ENCODE measurements at places on chromosomes 7 and 10.

DNA sequence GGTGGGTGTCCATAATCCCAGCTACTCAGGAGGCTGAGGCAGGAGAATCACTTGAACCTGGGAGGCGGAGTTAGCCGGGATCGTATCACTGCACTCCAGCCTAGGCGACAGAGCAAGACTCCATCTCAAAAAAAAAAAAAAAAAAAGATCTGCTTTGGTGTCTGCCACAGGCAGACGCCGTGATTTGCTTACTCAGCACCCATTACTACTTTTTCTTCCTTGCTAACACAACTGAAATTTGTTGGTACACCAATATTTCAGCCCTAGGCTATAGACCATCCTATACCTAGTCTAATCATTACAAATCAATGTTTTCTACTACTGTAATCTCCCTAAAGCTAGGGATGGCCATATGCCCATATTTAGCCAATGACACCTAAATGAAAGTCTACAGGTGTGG is 53.5 kb upstream of the PARD3 start:
- DNase-seq = no peak

DNA sequence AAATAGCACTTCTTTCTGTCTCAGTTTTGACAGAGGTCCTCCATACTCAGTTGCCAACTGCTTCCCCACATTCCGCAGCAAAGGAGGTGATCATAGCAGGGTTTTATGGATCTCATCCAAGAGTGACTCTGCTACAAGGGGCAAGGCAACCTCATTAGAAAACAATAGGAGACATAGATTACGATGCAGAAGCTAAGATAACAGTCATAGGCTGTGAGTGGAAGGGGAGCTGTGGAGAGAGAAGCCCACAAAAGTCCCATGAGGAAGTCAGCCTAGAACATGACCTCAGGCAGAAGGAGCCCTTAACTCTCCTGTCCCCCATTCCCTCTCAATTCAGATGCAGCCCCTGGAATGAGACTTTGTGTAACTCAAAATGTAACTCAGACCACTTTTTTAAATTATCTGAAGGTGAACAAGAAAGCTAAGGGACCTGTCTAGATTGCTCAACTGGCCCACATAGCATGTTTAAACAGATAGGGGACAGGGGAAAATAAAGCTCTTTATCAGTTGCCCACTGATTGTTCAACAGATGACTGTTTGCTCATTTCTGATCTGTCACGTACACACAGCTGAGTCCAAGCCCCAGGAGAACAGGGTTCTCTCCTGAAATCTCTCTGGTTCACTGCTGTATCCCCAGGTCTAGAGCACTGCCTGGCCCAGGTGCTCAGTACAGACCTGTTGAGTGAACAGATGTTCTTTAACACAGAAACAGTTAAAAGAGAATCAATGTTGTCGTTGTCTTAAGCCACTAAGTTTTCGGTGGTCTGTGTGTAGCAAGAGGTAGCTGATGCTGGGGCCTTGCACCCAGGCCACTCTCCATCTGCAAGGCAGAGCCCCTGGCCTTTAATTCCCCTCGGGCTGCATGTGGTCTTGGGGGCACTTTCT is 1.5 kb upstream of the NCOA4 start:
- no peak for DNase-seq

- DNase-seq = no peak
These were observed 345.9 kb upstream of the SMIM30 start for GRCh38 chr7:113464096-113464855.

GRCh38 chr7:51024867-51025266 is 242.2 kb upstream of the GRB10 start:
- no peak for DNase-seq

- DNase-seq = no peak
These were observed 288.3 kb downstream of the AHR start for GRCh38 chr7:17586711-17587110.

GRCh38 chr7:21548491-21548890 is 5.7 kb downstream of the DNAH11 start:
- DNase-seq = no peak

DNA sequence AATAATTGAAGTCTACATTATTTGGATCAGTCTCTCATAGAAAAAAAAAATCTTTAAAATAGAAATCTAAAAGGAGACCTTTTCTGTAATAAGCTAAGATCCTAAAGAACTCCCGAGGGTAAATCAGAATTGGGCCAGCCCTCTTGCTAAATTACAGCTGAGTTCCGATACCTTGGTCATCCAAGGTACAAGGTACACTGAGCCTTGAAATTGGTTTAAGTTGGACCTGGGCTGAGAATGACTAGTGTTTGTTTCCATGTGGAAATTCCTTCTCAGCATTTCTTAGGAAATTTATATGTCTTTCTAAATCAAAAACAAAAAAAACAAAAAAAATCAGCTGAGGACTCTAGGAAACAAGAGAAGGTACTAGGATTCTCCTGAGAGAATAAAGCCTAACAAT is 64.9 kb downstream of the DNMBP start:
- no peak for DNase-seq

DNA sequence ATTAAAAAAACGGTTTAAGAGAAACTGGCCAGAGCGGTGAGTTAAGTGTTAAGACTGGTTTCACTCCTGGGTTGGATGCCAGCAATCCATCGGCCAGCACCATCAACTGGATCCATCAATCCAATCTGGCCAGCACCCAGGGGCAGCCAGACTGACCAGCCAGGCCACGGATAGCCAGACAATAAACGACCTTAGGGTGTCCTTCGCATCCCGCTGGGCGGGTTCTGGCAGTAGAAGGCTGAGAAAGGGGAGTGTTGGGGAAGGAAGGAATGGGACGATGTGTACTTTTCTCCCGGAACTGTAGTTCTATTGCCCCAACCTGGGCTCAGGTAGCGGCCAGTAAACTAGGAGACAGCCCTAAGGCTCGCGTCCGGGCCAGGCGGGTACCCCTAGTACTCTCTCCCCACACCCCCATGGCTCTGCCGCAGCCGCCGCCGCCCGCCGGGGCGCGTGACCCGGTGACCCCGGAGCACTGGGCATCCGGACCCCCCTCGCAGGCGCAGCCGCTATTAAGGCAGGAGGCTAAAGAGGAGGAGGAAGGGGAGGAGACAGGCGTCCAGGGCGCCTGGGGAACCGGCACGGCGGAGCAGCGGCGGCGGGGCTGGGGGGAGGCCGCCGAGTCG is at the start of gene CASD1:
Gene CASD1 (plus strand): TSS at position 546 of the 623 bp plus-strand sequence. CDS start 276 bp downstream, outside the sequence.
- no peak for DNase-seq

- no peak for DNase-seq
These were observed 216.4 kb downstream of the CRPPA start for GRCh38 chr7:16204953-16205352.

GRCh38 chr10:129867631-129868179 is 96.4 kb downstream of the EBF3 start:
- DNase-seq = no peak

DNA sequence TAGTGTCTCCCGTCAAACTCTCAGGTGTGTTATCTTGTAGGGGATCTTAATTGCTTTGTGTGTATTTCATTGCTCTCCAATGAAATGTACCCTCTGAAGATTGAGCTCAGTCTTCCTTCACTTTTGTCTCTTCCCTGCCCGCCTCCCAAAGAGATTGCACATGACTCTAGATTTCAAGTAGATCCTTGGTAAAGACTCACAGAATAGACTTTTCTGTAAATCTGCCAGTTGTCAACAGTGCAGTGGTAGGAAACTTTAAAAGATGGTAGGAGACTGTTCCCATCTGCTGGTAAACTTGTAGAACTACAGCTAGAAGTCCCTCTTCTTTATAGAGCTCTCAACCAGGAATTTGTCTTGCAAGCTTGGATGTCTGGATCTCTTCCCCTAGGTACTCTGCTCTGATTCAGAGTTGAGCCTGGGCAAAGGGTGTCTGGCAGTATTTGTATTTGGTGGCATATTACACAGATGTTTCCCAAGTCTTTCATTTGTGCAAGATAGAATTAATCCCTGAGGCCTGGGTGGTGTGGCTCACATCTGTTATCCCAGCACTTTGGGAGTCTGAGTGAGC is 9.6 kb downstream of the CCL26 start:
- DNase-seq = peak; percentile 35

DNA sequence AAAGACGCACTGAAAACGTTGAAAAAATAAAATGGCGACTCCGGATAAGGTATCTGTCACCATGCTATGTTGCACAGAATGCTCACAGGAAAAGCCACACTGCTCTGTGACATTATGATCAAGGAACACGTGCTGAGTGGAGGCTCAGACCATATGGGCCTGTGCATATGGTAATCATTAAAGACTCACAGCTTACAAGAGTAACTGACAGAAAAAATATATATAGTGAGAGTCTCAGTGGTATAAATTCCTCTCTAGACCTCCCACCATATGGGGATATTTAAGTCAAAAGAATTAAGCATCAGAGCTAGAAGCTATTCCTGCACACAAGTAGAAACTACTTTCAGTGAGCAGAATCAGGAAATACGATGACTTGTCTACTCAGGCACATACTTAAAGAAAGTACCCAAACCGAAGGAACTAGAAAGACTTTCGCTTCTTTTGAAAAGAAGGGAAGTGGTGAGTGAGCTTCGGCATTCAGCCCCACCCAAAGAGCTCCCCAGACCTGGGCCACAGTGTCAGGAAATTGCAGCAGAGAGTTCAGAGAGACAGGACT is 65.1 kb upstream of the MPP7 start:
- DNase-seq = peak; percentile 16

DNA sequence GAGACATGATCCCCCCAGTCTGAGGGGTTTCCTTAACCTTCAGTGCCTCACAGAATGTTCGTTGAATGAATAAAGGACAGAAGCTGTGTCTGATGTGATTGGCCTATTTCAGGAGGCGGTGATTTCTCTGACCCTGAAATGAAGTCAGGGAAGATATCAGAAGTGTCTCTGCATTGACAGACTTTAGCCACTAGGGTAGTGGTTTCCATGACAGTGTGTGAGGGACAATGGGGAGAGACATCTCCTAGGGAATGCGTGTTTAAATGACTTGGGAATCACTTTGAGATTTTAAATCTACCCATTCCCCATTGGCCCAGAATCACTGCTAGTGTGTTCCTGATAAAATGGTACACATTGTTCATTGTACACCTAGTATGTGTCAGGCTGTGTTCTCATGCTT is 132.0 kb downstream of the CFAP58 start:
- no peak for DNase-seq

DNA sequence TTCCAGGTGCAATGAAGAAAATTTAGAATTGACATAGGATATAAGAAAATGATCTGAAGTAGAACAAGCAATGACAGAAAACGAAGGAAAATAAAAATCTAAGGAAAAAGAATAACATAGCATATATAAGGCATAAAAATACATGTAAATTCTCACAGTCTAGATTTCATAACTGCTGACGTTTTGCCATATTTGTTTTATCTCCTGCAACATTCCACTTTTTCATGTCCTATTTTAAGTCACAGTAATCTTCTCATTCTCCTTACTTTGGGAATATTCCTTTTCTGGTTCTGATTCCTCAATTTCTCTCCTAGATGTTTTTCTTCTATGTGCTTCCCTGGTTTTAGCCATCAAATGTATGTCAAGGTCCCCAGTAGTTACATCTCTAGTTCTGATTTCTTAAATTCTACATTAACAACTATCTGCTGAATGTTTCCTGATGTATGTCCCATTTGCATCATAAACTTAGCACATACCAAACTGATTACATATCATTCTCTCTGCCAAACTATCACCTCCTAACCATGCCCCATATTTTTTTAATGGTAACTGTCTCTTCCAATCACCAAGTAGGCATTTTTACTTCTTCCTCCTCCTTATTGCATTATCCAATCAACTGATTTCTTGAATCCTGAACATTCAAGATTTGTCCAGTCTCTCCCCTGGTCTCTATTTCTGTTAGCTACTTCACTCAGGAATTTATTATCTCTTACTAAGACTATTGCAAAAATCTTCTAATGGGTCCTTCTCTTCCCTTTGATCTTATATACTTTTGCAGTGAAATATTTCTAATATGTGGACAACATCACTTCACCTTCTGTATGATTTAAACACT is 171.3 kb downstream of the DNAJC1 start:
- no peak for DNase-seq

DNA sequence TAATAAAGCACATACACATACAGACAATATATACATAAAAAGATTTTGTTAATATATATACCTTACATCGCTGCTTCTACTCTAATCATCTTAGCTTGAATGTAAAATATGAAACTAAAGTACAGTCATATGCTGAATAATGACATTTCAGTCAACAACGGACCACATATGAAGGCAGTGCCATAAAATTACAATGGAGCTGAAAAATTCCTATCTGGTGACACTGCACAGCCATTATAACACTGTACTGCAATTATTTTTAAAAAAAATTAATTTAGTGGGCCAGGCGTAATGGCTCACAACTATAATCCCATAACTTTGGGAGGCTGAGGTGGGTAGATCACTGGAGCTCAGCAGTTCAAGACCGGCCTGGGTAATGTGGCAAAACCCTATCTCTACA is 122.3 kb downstream of the JMJD1C start:
- no peak for DNase-seq

GRCh38 chr10:123284022-123284421 is 129.8 kb downstream of the BUB3 start:
- no peak for DNase-seq

GRCh38 chr10:17801507-17801906 is 7.6 kb upstream of the MRC1 start:
- no peak for DNase-seq

DNA sequence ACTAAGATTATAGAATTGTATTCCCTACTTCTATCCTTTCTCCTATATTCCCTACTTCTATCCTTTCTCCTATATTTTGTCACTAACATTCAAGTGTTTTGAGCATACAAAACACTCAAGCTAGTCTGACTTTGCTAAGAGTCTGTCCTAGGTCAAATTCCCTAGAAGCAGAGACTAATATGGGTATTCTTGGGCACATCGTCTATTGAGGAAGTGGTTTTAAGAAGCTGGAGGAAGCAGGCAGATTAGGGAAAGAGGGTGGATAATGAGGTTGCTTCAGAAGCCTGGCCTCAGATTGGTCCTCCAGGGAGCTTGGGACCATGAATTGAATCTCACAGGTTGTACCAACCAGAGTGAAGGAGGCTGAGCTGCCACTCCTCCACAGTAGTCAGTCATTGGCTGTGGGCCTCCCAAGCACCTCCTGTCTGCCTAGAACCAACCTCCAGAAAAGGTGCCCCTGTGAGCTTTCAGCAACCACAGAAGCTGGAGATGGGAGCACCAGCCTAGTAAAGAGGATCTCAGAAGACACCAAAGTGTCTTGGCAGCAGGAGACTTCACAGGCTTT is 295.9 kb upstream of the PHF14 start:
- DNase-seq = no peak

- DNase-seq = no peak
These were observed at the start of gene DNAJC12 for GRCh38 chr10:67837541-67838314. TSS of gene DNAJC12 (minus strand) at chr10:67838188. CDS start at chr10:67838011, 177 bp downstream.

DNA sequence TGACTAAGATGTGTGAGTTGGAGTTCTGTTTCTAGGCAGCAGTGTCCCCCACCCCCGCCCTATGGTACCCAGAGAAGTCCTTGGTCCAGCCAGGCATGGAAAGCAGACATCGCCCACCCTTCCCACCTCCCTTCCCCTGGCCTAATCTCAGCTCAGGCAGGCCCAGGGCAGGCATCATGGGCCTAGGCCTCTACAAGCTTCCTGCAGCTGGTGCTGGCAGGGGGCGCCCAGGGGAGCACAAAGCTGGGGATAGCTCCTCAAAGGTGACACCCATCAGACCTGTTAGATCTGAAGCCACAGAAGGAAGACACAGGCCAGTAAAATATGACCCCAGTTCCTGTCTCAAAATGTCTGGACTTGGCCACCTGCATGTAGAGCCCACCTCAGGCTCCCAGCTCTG is 18.9 kb upstream of the UNC5B start:
- DNase-seq = no peak
